Activated CD4-positive, alpha-beta T cell treated with anti-CD3 and anti-CD28 coated beads, Interleukin-2, amount 50 U/mL, for 24 hours (primary cell): ENCODE measurements at places on chromosomes 4 and X.

DNA sequence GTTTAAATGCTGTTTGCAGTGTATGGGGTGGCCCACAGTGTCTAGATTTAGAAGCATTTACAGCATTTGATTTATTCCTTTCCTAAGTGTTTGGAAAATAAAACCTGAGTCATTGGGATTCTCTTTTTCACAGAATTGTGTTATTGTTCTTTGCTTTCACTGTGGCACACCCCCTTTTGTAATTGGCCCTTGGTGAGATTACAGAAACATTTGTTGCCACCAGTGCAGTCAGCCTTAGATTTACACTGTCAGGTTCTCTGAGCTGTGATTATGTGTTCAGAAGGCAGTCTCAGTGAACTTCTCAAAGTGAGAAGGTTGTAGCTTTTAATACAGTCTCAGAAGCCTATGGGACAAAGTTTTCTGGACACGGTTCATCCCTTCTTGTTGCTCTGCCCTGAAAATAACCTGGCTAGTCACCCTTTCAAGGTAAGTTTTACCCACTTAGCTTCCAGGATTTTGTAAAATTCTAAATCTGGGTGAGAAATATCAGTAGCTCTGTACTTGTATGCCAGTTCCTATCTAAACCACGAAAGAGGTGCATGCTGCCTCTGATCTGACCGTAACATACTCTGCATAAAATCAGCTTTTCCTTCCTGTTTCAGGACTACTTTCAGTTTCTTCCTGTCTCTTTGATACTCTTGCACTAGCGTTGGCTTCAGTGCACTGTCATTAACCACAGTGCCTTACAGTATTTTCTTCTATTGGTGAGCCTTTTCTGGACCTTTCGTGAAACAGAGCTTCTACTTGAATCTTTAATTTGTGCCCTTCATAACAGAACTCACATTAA lies 12.6 kb downstream of the RUFY3 start:
- DNase-seq: no peak

DNA sequence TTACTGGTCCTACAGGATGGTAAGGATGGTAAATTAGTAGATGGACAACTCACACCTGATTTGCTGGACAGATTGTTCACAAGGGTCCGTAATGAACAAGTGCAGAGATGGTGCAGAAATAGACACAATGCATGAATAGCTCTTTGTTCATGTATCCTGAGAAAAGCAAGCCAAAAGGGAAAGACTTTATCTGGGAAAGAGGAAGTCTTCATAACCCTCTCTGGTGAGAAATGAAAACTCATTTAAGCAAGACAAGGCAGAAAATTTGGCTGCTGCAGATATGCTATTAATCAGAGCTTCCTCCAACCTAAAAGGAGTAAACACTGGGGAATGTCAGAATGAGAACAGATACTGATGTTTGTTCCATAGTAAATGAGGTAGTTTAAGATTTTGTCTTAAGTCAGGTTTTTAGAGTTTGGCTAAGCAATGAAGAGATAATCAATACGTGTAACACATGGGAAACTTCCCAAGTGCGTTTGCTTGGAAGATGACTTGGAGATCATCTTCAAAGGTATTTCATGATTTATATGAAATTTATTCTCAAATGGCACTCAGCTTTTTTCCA lies 152.4 kb upstream of the BMPR1B start:
- no peak for DNase-seq

GRCh38 chrX:154541896-154542722 lies 4.5 kb downstream of the G6PD start:
- no peak for DNase-seq

DNA sequence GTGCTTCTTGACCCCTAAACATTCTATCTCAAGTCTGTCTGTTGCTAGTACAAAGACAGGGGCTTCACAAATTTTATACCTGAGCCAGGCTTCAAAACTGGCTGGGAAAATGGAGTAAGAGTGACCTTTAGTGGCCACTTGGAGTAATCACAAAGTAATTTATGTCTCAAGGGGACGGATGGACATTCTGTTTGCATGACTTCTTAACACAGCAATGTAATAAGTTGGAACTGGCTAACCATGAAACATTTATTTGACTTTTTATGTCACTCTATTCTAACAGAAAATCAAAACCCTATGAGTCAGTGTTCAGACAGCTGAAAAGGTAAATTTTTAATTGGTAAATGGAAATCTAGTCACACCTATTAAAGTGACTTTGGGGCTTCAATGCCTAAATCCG lies 600.6 kb downstream of the ANKRD50 start:
- DNase-seq: no peak

- no peak for DNase-seq
Measured at GRCh38 chr4:133972586-133972985, 229.0 kb downstream of the PABPC4L start.

DNA sequence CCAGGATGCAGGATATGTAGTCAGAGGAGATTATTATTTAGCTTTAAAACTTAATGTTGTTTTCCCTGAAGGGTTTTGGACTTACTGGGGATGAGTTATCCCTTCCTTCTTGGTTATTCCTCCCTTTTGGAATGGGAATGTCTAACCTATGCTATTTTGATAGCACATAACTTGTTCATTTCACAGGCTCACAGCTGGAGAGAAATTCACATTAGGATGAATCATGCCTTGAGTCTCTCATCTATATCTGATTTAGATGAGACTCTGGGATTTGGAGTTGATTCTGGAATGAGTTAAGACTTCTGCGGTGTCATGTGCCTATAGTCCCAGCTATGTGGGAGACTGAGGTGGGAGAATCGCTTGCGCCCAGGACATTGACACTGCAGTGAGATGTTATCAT lies 81.1 kb downstream of the ATP11C start:
- no peak for DNase-seq

GRCh38 chr4:20490734-20491133 lies 209.5 kb upstream of the PACRGL start:
- no peak for DNase-seq

DNA sequence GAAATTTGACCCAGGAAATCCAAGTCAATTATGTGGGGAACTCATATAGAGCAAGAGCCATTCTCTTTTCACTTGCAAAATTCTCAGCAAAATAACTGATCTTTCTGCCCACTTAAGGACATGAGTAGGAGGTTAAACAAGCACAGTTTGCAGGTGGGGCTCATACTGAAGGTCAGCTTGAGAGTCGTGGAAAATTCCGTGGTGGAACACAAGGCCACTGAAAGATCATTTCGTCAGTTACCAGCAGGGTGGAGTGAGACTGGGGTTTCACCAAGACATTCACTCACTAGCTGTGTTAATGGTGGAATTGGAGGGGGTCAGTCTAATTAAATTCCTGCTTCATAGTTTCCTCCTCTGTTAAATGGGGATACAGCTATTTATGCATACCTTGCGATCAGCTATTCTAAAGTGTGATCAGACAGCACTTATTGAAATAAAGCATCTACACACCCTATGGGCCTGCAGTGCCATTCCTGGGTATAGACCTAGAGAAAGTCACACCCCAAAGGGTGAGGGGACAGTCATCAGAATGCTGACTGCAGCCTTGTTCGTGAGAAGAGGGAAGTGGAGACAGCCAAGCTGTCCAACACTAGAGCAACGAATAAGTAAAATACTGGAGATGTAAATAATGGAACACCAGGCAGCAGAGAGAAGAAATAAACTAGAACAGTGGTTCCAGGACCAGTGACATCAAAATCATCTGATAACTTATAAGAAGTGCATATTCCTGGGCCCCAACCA lies 42.7 kb upstream of the CLNK start:
- no peak for DNase-seq

- no peak for DNase-seq
Measured at GRCh38 chr4:149972407-149972806, 105.8 kb upstream of the DCLK2 start.

- no peak for DNase-seq
Measured at GRCh38 chrX:120468479-120468824, 644 bp downstream of the LAMP2 start.

DNA sequence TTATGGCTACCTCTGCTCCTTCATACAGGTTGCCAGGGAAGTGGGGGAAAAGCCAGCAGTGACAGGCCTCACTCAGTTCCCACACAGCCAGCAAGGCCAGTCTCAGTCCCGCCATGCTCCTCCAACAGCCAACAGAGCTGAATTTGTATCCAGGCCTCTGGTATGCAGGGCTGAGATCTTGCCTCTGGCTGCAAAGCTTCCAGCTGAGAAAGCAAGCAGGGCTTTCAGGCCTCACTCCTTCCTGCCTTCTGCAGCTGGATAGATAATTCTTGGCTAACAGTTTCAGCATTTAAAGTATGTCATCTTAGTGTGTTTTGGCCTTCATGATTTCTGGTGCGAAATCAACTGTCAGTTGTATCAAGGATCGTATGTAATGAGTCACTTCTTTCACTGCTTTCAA lies 103.6 kb downstream of the GNL3L start:
- no peak for DNase-seq

DNA sequence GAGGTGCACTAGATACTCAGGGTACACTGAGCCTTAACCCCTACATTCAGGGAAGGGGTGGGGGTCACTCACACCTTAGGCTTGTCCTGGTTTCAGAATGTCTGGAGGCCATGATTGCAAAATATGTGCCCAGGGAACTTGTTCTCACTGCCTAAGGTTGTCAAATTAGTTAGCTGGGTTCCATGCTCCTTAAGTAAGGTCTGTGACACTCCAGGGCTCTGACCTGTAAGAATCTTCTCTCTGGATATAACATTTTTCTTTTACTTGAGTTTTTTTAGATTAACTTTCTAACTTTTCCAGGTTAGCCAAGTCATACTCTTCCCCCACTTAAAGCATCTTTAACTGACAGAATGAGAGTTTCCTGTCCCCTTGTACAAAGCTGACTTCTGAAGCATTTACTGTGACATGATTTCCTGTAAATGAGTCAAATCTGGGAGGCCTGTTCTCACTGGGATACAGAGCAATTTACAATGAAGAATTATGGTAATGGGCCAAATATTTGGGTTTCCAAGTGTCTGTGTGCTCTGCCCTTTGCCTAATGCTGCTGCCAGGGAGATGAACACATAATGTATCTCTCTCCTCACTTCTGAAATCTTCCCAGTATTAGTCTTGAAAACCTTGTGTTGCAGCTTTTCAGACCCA lies 101.7 kb downstream of the GATB start:
- DNase-seq: no peak

DNA sequence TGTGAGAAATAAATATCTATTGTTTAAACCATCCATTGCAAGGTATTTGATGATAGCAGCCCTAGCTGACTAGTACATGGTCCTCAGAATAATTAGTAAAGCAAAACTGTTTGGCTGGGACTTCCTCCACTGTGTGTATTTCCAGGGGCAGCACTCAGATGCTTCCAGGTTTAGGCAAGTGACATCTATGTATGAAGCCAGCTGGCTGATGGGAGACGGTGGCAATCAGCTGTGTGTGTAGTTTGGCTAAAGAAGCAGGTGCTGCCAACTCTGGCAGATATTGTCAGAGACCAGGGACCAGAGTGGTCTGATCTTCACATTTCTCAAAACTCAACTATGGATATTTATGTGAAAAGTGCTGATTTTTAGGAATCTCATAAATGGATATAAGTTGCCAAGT lies 19.1 kb downstream of the HS3ST1 start:
- no peak for DNase-seq

DNA sequence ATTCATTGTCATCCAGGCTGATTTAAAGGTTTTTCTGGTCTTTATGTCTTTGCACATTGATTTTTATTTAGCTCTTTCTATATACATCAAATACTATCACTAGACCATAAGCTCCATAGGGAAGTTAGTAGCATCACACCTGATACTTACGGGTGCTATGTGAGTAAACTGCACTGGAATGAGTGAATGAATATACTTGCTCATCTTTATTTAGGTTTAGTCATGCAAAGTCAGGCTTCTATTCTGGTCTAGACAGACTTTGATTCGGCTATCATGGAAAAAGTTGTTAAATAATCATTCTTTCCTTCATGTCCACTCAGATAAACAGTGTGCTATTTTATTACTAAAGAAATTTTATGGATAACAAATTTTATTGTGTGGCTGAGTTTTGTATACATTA lies 457.8 kb upstream of the PCDH7 start:
- DNase-seq: no peak

- no peak for DNase-seq
Measured at GRCh38 chrX:122047261-122047660, 999.9 kb downstream of the GLUD2 start.

DNA sequence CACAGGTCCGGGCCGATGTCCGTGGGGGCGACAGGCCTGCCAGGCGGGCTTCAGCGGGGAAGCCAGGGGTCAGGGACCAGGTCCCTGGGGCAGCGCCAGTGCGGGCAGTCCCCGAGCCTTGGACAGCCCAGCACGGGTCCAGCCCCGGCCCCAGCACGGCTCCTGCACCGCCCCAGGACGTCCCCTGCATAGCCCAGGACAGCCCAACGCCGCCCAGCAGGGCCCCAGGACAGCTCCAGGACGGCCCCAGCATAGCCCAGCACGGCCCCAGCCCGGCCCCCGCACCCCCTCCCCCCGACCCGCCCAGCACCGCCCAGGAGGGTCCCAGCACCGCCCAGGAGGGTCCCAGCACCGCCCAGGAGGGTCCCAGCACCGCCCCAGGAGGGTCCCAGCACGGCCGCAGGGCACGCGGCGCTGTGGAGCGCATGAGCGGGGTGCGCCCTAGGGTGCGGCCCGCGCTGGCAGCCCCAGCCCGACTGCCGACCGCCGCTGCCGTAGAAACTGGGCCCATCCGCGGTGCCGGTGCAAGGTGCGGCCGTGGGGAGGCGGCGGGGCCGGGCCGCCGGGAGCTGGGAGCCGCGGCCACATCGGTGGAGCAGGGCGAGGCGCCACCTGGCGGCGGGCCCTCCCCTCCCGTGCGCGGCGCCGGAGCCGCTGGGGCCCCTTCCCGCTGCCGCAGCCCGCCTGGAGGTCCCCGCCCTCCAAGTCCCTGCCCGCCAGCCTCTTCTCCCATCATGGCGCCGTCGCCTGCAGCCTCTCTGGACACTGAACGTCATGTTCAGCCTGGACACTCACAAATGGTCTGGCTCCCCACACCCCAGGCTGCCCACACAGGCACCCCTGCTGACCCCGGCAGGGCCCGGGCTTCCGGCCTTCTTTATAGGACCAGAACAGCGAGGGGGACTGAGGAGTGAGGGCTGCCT lies 106.8 kb upstream of the NKX1-1 start:
- DNase-seq: peak; percentile 38

DNA sequence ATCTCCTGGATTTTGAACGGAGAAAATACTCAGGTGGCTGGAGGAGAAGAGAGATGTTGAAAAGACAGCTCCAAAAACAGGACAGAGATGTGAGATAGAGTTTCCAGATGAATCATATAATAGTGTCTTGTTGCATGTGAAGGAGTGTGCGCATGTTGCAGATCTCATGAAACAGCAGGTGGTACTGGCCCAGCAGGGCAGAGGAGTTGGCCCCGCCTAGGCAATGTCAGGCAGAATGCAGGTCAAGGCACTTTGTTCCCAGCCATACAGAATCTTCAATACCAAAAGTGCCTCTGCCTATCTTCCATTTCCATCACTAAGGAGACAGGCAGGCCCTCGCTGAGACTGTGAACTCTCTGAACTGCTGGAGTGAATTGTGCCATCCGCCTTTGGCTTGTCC lies 63.9 kb upstream of the FAT1 start:
- no peak for DNase-seq

DNA sequence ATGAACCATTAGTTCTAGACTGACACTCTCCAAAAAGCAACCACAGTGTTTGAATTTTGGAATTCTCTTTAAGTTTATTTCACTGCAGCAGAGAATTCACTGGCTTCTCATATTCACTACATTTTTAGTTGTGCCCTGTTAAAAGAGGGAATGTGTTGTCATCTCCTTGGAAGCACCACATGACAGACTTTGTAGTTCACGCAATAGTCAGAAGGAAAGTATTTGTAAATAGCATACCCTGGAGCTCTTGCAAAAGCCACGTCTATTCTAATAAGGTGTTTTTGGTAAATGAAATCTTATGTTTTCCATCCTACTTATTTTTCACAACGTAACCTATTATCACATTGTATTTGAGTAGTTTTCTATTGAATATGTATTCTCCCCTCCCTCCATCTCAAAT lies 25.8 kb downstream of the DOCK11 start:
- DNase-seq: no peak

GRCh38 chr4:70559211-70559830 lies 32.7 kb upstream of the AMBN start:
- peak; percentile 13 for DNase-seq
